Right lung (tissue), 10 donors: ENCODE measurements at places on chromosomes 2 and 18.

- DNase-seq: no peak
These were observed 129.0 kb upstream of the ACVR2A start for GRCh38 chr2:147715807-147716206.

DNA sequence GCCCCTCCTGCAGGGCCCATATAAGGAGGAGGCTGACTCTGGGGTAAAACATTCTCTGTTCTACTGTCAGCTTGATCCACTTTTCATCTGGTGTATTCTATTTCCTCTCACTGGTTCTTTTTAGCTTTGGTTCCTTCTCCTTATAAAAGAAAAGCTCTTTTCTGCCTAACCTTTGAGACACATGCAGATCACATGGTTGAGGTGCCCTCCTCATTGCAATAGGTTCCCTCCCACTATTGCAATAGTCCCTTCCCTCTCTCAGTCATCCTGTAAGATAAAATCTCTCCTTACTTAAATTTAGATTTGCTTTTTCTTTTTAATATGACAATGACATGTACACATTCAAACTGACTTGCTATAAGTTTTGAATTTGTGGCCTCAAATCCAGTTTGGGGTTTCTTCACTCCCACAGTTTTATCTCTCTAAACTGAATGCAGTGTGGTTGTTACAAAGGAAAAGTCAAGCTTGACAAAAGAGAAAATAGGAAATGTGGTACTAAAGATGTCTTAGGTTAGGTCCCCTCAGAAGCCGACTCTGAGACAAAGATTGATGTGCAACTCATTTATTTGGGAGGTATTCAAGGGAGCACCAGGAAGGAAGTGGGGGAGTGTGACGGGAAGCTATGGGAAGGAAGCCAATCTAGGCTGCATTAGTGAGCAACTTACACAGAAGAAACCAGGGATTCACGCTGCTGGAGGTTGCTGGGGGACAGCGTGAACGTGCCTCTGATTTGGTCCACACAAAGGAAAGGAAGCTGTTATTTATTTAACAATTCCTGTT is 127.6 kb upstream of the LINC00305 start:
- DNase-seq: peak; percentile 29

- DNase-seq: no peak
These were observed 384.0 kb downstream of the NBAS start for GRCh38 chr2:15177103-15177502.

GRCh38 chr18:52009958-52010357 is 330.0 kb upstream of the DCC start:
- DNase-seq: no peak

- DNase-seq: no peak
These were observed 479.8 kb downstream of the NUP35 start for GRCh38 chr2:183604065-183604464.

GRCh38 chr2:193153576-193153975 is 958.8 kb upstream of the TMEFF2 start:
- no peak for DNase-seq

DNA sequence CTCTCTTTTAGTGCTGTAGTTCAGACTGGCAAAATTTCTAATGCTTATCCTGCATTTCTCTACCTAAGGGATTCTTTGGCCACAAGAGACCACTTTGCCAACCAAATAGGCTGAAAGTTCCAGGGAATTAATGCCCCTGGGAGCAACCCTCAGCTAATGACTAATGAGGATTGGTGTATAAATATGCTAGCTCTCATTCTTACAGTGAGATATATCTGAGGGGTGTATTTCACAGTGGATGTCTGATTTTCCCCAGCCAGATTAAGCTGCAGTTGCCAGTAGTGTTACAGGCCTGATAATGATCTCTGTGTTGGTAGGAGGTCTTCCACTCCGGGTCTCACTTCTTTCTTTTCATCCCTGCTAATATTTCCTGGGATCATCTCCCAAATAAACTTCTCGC is 90.4 kb downstream of the GULP1 start:
- no peak for DNase-seq

DNA sequence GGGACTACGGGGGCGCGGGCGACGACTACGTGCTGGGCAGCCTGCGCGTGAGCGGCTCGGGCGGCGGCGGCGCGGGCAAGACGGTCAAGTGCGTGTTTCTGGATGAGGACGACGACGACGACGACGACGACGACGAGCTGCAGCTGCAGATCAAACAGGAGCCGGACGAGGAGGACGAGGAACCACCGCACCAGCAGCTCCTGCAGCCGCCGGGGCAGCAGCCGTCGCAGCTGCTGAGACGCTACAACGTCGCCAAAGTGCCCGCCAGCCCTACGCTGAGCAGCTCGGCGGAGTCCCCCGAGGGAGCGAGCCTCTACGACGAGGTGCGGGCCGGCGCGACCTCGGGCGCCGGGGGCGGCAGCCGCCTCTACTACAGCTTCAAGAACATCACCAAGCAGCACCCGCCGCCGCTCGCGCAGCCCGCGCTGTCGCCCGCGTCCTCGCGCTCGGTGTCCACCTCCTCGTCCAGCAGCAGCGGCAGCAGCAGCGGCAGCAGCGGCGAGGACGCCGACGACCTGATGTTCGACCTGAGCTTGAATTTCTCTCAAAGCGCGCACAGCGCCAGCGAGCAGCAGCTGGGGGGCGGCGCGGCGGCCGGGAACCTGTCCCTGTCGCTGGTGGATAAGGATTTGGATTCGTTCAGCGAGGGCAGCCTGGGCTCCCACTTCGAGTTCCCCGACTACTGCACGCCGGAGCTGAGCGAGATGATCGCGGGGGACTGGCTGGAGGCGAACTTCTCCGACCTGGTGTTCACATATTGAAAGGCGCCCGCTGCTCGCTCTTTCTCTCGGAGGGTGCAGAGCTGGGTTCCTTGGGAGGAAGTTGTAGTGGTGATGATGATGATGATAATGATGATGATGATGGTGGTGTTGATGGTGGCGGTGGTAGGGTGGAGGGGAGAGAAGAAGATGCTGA is 1.4 kb downstream of the SOX11 start:
- no peak for DNase-seq

DNA sequence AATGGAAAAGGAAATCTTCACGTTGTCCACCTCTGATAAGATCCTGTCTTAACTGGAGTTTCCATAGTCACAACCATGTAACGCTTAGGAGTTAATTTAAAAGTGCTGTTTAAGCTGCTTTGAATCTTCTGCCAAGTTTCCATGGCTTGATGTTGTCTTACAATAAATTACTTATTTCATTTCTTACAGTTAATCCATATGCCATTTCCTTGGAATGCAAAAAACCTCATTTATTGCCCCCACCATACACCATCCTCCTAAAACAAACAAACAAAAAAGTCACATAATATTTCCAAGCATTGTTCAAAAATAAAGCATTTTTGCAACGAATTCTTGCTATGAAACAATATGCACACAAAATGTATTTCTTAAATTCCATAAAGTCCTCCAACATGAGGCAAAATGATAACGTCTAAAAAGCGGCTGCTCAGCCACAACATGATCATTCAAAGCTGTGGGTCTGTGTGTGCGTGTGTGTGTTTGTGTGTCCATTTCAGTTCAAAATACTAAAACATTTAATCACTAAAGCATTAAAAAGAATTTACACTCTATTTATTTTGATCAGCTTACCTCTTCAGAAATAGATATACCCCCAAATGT is 46.8 kb upstream of the PXDN start:
- DNase-seq: peak; percentile 68

DNA sequence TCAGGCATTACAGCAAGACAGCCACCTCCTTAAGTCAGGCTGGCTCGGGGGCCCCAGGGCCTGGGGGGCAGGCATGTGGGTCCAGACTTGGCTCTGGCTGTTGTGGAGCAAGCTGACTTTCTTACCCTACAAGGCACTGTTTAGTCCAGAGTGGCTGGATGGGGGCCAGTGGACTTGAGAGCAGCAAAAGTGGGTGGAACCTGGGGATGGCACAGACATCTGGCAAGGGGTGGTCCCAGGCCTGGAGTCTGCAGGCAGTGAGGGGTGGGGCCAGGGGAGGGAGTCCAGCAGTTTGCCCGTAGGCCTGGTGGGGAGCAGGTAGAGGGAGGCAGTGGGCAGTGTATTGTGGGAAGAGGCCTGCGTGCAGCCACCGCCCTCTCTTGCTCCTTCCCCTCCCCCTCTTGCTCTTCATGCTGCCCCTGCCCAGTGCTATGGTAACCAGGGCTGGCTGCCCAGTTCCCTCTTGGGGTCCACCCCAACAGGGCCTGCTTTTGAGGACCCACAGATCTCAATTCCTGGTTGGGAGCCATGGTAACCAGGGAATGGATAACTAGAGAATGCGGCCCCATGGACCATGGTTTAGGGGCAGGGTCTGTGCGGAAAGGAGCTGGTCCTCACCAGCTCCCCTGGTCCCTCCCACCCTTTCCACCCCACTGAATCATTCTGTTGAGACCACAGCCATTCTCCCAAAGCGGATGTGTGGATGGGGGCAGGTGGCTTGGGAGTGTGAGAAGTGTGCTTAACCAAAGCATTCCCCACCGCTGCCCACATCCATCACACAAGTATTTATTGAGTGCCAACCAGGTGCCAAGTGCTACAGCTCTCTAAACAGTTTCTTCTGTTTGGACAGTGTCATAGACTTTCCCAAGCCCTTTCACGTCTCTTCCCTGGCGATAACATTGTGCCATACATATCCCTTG is 19.3 kb downstream of the SPEG start:
- DNase-seq: no peak

DNA sequence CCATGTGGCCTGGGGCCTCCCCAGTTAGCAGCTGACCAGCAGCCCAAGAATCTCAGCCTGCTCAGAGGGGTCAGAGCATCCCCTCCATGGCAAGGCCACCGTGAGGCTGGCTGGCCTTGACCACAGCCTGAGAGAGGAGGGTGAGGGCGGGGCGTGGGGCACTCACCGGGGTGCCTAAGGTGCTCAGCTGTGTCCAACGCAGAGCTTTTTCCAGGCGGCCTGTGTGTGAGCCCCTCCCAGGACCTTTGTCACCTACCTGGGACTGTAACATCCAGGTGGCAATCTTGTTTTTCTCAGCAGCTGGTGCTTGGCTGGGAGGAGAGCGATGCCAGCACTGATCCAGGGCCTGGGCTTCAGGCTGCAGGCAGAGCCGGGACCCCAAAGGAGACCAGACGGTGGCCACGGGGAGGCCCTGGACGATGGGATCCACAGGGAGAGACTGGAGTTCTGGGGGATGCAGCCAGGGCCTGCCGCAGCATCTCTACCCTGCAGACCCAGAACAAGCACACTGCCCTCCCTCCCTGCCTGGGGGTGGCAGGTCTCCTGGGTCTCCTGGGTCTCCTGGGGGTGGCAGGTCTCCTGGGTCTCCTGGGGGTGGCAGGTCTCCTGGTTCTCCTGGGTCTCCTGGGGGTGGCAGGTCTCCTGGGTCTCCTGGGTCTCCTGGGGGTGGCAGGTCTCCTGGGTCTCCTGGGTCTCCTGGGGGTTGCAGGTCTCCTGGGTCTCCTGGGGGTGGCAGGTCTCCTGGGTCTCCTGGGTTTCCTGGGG is 12.3 kb downstream of the SNED1 start:
- no peak for DNase-seq

GRCh38 chr2:115483666-115484065 is 1041.2 kb downstream of the DPP10 start:
- DNase-seq: no peak

DNA sequence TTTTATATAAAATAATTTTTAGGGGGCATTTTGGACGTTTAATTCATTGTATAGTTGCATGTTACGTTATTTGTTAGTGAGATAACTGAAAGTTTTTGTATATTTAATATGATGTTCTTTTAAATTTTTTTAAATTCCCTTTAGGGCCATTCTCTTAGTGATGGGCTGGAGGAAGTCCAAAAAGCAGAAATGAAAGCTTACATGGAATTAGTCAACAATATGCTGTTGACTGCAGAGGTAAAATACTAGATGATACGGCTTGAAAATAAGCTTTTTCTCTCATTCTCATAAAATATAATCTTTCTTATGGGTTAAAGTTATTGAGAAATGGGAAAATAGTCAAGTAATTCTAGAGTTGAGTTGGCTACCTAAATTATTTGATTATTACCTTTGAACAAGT is 58.9 kb downstream of the MTX2 start:
- no peak for DNase-seq

- DNase-seq: no peak
These were observed 108.3 kb downstream of the ARL6IP6 start for GRCh38 chr2:152826581-152827279.

GRCh38 chr2:237551071-237551574 is 15.3 kb upstream of the PRLH start:
- DNase-seq: no peak

- no peak for DNase-seq
These were observed 19.0 kb upstream of the IGFBP5 start for GRCh38 chr2:216714376-216714775.

GRCh38 chr2:53234548-53234903 is 533.1 kb upstream of the CHAC2 start:
- no peak for DNase-seq

- no peak for DNase-seq
These were observed 225.8 kb downstream of the NCKAP5 start for GRCh38 chr2:133342286-133343017.

GRCh38 chr2:21326152-21326551 is 202.4 kb downstream of the TDRD15 start:
- no peak for DNase-seq

DNA sequence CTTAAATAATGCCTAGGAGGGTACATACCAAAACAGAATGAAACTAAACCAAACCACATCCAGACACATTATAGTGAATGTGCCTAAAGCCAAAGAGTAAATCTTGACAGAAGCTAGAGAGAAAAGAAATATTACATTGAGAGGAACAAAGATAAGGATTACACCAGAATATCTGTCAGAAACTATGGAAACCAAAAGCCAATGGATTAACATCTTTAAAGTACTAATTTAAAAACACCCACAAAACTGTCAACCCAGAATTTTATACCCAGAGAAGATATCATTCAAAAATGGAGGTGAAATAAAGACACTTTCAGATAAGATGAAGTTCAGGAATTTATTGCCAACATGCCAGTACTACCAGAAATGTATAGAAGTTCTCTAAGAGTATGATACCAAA is 198.5 kb upstream of the ZEB2 start:
- DNase-seq: no peak

- DNase-seq: no peak
These were observed 45.9 kb upstream of the KCNF1 start for GRCh38 chr2:10865841-10866240.

- DNase-seq: no peak
These were observed 2.4 kb downstream of the MEX3C start for GRCh38 chr18:51195086-51195450.

DNA sequence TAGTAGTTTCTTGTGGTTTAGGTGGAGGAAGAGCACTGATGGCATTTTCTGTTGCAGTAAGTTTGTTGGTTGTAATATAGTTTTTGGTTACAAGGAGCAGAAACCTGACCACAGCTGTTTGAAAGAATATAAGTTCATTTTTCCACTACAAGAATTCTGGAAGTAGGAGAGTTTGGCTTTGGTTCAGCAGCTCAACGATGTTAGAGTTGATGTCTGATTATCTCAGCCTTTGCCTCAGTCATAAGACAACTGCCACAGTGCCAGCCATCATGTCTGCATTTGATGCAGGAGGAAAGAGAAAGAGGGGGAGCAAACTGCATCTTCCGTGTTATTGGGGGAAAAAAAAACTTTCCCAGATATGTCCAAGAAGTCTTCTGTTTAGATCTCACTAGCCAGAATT is 119.1 kb downstream of the LYPD1 start:
- DNase-seq: no peak
